ENCODE measurements at places on chromosomes 7 and 10.

- DNase-seq: peak; percentile 27
Observed at GRCh38 chr7:108613147-108613948, 43.7 kb downstream of the DNAJB9 start.

DNA sequence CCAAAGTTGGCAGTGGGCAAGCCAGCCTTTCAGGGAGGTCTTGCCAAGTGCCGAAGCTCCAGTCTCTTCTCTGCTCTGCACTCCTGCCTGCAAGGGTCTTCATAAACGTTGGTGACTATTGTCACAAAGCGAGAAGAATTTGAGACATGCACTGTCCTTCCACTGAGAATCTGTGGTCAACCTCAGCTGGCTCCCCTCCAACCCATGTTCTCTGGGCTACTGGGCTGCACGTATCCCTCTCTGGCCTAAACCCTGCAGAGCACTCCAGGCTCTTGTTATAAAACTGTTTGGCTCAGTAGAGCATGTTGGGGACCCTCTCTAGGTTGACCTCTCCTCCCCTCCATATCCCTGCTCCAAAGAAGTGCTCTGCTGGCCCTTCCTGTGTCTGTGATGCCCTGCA, 260.4 kb upstream of the NFE2L3 start:
- DNase-seq: no peak

DNA sequence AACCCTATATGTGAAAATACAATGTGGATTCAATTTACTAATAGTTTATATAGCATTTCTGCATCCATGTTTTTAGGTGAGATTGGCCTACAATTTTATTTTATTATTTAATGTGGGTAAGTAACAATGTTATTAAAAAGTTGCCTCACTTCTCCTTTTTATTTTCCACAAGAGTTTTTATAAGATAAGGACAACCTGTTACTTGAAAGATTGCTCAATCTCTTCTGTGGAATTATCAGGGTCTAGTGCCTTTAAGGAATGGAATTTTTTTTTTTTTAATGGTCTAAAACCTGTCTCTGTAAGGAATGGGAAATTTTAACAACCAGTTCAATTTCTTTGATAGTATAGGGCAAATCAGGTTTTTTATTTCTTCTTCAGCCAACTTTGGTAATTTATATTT, 53.9 kb upstream of the RAB18 start:
- no peak for DNase-seq

DNA sequence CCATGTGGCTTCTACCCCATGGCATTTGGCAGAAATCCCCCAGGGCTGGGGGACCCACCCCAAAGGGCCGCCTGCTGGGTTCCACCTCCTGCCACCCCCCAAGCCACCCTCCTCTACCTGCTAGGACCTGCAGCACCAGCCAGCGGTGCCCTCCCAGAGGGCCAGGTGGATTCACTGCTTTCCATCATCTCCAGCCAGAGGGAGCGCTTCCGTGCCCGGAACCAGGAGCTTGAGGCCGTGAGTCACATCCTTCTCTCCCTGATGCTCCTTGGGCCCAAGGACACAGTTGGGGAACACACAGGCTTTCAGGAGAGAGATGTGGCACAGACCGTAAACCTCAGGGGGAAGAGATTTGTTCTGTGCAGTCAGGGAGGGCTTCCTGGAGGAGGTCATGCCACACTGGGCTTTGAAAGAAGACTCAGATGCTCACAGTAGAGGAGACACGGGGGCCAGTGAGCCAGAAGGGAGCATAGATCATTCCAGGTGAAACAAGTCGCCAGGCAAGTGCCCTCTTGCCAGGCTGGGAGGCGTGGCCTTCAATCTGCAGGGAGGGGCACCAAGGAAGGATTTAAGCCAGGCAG, 11.5 kb upstream of the SH2B2 start:
- DNase-seq: no peak

DNA sequence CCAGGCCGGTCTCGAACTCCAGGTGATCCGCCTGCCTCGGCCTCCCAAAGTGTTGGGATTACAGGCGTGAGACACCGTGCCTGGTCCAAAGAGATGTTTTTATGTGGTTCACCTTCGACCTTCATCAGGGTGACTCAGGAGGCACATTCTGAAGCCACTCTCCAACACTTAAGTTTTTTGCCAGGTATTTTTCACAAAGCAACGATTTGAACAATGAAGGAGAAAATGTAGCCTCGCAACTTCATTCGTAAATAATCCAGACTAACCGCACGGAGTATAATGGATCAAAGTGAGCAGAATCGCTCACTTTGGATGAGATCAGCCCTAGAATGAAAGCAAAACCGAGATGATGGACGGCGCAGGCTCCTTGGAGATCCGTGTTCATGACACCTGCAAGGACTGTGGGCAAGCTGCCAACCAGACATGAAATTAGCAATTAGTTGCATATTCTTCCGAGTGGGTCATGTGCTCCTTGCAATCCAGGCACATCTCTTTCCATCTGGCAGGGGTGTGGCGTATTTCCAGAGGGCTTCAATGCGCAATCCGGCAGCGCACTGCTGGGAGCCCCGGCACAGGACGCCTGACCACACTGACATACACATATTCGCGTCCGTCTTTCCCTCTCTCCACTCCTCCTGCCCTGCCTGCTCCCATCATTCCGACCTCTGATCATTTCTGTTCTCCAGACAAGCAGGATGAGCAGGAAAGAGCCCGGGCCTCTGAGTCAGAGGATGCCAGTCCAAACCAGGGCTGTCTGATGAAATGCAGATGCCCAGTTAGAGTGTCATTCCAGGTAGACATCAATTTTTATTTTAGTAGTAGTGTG, 148.4 kb downstream of the KLF6 start:
- peak; percentile 23 for DNase-seq

DNA sequence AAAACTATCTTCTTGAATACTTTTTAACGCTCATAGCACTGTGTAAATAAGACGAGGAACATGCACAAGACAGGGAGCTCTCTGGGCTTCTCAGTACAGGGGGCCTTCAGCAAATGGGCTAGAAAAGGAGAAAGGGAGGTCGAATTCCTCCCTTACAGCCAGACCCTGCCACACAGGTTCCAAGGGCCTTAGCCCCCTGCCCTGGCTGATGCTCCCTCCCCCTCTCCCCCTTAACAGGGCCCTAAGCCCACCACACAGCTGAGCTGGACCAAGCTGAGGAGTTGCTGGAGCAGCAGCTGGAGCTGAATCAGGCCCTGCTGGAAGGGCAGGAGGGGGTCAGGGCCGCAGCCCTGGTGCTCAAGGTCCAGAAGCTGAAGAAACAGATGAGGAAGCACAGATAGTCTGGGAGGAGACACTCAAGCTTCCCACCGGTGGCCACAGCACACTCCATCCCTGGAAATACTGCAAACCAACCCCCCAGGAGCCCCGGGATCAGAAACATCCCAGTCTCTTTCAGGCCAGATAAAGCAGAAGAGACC, 153.9 kb downstream of the SNX13 start:
- no peak for DNase-seq

- peak; percentile 20 for DNase-seq
Observed at GRCh38 chr7:19397911-19398310, 252.7 kb upstream of the FERD3L start.
